ENCODE measurements at places on chromosomes 11 and 22.
A peak's percentile ranks its signal among the peaks of the same experiment; 100 is the strongest.

- DNase-seq = no peak
Observed at GRCh38 chr22:21816787-21817496, 50.5 kb downstream of the MAPK1 start.

DNA sequence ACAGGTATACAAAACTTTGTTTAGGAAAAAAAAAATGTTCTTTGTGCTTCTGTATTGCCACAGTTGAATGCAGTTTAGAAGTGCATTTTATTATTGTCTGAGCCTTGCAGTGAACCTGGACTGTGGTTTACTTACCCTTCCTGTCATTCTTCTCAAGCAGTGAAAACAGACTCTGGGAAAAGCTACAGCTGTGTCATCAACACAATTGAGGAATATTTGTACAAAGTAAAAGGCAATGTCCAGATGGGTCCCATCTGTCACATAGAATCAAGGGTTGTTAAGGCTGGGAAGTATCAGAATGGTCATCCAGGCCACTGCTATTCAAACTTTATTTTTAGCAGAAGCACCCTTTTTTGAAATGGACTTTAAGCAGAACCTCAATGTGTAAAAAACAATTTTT, 73.3 kb downstream of the TRIM44 start:
- DNase-seq = no peak

GRCh38 chr11:130088217-130088616, 18.5 kb downstream of the APLP2 start:
- no peak for DNase-seq

GRCh38 chr11:66659763-66660162, 17.9 kb downstream of the RBM4B start:
- no peak for DNase-seq

DNA sequence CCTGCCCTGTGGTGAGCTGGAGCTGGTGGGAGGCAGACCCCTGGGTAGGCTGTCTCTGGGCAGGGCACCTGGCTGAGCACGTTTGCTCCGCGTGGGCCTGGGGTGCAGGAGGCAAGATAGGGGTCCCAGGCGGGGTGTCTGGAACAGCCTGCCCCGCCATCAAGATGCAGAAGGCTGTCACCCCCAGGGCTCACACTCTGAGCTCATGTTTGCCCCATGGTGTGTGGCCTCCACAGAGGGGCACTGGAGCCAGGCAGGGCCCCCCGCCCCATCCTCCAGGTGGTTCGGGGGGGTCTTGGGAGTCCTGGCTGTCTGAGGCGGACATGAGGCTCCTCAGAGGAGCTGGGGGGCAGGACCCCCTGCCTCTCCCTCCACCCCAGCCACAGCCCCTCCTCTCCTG, 28.9 kb upstream of the CARS1 start:
- DNase-seq = no peak

- no peak for DNase-seq
Observed at GRCh38 chr11:111189466-111189865, 56.1 kb upstream of the POU2AF2 start.

GRCh38 chr11:93131709-93132108, 66.1 kb downstream of the SLC36A4 start:
- DNase-seq = no peak

GRCh38 chr22:46754110-46754799, 8.2 kb upstream of the TBC1D22A start:
- DNase-seq = peak; percentile 81

- no peak for DNase-seq
Observed at GRCh38 chr11:27387362-27387761, 24.3 kb upstream of the CCDC34 start.

DNA sequence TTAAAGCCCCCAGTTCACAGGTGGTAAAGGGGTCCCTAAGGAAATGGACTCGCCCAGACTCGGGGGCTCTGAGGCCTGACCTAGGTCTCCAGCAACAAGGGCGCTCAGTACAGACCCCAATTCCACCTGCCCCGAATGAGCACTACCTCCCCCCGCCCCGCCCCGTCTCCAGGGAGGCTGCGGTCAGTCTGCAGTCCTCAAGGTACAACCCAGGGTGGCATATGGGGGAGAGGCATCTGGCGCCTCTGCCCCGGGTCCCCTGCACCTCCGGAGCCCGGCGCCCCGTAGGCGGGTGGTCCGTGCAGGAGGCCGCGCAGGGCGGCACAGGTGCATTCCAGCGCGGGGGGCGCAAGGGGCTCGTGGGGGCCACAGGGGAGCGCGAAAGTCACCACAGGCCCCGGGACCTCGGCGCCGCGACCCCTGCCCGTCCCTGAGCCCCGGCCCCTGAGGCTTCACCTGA, 361 bp downstream of the CTSD start:
- no peak for DNase-seq

- DNase-seq = no peak
Observed at GRCh38 chr22:41846268-41846987, 13.5 kb downstream of the SREBF2 start.

DNA sequence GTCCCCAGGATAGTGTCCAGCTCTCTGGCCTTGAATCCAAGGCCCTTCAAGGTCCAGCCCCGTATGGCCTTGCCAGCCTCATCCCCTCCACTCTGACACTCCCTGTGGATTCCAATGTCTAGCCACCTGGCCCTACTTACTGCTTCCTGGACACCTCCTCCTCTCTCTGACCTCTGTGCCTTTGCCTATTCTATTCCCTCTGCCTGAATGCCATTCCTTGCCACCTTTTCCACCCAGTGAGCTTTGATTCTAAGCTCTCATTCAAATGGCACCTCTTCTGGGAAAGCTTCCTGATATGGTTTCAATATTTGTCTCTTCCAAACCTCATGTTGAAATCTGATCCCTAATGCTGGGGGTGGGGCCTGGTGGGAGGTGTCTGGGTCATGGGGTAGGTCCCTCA, 31.9 kb upstream of the TTLL12 start:
- no peak for DNase-seq

DNA sequence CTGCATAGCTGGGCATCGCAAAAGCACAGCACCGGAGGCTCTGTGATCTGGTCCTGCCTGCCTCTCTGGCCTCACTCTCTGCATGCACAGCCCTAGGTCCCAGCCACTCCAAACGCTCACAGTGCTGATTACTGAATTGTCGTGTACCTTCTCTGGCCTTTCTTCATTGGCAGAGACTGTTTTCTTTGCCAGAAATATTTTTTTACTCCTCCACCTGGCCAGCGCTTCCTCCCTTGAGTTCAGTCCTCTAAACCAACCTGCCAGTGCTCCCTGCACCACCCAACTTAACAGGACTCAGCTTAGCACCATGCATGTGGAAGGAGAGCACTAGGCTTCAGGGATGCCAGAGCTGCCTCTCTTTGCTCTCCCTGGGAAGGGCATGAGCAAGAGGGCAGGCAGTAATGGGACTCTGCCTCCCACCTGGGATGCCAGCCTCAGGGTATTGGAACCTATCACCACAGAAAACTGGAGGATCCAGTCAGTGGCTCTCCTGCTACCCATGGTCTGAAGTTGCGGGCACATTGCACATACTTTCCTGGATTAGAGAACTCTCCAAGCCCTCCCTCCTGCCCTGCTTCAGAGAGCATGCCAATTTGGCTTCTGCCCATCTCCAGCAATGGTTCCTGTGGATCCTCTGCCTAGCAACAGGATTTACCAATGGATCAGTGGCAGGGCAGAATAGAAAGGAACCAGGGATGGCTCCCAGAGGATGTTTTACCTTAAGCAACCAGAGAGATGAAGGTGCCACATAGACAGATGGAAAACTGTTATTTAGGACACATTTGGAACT, 37.0 kb upstream of the GNAZ start:
- DNase-seq = no peak

GRCh38 chr11:36578458-36578857, 10.7 kb downstream of the RAG1 start:
- no peak for DNase-seq

DNA sequence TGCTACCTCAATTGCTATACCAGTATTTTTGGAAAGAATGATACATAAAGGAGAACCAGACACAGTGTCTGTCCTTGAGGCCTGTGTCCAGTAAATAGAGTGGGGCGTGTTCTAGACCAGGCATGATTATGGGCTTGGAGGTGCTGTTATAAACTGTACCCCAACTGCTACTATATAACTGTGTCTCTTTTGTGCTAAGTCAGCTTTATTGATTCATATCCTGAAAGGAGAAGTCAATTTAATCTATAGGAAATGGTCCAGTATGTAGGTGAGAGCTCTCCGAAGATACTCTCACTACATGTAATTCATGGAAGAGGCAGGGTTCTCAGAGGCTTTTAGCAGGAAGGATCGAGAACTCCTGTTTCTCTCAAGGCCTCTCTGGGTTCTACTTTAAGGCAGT, 334.3 kb downstream of the TMEM135 start:
- no peak for DNase-seq

- no peak for DNase-seq
Observed at GRCh38 chr22:32717337-32718240, 83.9 kb upstream of the TIMP3 start.

DNA sequence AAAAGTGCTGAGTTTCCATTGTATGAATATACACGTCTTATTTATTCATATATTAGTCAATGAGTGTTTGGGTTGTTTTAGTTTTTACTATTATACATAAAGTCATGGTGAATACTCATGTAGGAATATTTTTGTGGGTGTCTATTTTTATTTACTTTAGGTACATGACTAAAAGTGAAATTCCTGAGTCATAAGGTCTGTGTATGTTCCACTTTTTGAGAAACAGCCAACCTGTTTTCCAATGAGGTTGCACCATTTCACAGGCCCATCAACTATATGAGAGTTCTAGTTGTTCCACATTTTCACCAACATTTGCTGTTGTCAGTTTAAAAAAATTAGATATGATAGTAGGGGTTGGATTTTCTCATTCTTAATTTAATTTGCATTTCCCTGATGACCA, 6.6 kb upstream of the OR6X1 start:
- DNase-seq = no peak

DNA sequence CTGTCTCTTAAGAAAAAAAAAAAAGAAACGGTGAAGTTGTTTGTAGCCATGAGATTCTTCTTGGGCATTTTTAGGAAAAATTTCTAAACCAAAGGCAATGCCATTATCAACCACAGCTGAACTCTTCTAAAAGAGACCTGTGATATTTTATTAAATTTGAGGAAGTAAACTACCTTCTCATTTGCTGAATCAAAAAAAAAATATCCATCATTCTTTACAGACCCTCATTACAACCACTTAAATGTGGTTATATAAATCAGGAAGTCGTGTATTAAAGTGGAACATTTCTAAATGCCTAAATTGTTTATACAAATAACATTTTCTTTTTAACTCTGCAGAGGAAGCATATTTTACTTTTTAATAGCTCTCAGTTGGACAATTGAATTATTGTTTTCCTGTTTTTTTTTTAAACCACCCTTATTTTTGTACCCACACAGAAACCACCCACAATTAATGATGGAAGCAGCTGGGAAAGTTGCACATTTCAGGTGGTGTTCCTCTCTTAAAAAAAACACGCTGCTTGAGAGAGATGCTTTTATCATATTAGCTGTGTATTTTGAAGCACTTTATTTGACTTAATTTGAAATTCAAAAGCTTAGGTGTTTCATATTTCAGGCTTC, 91.2 kb downstream of the ARHGAP42 start:
- DNase-seq = no peak

DNA sequence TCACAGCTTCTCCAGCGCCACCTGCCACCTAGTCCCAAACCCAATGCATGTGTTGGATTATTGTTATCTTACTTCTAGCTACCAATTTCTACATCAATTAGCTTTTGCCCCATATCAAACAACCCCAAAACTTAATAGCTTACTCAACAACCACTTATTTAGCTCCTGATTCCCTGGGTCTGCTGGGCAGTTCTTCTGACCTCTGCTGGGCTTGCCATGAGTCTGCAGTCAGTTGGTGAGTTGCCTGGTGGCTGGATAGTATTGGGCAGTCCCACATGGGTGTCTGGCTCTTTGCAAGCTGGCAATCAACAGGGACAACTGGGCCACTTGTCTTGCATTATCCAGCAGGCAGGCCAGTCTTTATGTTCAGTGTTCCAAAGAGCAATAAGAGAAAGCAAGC, 13.6 kb upstream of the MS4A15 start:
- DNase-seq = no peak

DNA sequence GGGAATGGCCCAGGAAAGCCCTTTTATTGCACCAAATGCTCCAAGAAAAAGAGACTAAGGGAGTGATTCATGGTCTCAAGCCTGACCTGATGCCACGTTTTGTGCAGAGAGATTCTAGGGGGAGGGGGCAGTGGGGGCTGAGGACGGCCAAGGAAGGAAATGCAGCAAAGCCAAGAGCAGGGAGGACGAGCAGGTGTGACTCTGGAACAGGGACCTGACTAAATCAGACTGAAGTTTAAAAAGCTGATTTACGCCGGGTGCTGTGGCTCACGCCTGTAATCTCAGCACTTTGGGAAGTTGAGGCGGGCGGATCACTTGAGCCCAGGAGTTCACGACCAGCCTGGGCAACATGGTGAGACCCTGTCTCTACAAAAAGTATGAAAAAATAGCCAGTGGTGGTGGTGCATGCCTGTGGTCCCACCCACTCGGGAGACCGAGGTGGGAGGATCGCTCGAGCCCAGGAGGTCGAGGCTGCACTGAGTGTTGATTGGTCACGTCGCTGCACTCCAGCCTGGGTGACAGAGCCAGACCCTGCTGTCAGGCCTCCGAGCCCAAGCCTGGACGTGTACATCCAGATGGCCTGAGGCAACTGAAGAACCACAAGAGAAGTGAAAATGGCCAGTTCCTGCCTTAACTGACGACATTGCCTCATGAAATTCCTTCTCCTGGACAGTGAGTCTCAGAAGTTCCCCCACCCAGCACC, 10.8 kb upstream of the IFITM3 start:
- DNase-seq = no peak

DNA sequence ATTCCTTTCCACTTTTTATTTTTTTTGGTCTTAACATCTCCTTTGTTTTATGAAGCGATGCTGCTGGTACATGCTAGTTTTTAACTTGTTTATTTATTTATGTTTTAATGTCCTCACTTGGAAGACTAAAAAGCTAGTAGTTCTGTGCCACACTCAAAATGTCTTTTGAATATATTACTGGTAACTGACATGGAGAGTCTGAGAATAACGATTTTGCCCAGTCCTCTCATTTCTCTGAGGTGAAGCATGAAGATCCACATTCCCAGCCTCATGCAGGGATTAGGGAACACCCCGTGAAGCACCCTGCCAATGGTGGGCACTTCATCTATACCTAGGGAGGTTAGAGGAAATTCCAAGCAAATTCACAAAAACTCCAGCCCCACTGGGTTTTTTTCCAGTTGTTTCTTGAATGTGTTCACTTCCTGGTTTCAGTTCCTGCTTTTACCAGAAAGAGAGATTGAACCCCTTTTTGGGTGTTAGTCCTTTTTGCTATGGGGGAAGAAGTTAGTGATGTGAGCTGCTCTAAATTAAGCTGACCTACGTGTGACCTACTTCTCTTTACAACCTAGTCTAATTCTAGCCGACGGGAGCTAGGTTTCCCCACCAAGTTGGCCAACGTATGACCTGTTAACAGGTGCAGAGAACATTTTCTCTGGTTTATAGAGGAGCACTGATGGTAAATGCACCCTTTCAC, 106.1 kb downstream of the SLC1A2 start:
- no peak for DNase-seq

DNA sequence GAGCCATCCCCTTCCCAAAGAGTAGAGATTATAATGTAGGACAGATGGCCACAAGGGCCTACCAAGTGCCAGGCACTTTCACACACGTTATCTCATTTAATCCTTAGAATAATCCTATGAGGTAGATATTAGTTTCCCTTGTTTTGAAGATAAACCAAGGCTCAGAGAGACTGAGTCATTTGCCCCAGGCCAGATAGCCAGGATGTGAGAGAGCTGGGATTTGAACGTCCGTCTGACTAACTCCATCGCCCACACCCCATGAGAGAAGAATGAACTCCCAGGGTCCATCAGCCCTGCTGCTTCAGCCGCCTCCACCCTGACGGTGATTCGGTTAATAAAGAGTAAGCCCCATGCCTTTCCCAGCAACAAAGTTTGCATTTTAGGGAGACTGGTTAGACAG, 10.7 kb downstream of the PRG3 start:
- DNase-seq = no peak

- no peak for DNase-seq
Observed at GRCh38 chr11:129282634-129283033, 90.5 kb upstream of the ARHGAP32 start.
